ENCODE measurements at places on chromosomes 3 and 15.

- no peak for DNase-seq
Observed at GRCh38 chr3:27800261-27800660, 78.1 kb upstream of the EOMES start.

DNA sequence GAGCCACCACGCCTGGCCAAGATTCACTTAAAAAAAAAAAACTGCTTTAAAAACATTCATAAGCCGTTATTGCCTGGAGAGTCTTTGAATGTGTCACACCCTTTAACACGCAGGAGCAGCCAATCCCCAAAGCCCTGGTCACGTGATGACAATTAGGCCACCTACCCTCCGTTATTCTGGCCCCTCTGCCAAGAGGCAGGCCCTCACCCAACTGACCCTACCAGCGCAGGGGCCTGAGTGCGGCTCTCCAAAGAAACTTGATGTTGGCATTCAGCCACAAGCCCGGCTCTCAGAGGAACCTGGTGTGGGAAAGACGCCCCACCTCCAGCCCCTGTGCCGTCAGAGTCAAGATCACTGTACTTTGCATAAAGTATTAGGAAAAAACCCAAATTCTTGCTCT, 11.6 kb upstream of the MUC4 start:
- no peak for DNase-seq

DNA sequence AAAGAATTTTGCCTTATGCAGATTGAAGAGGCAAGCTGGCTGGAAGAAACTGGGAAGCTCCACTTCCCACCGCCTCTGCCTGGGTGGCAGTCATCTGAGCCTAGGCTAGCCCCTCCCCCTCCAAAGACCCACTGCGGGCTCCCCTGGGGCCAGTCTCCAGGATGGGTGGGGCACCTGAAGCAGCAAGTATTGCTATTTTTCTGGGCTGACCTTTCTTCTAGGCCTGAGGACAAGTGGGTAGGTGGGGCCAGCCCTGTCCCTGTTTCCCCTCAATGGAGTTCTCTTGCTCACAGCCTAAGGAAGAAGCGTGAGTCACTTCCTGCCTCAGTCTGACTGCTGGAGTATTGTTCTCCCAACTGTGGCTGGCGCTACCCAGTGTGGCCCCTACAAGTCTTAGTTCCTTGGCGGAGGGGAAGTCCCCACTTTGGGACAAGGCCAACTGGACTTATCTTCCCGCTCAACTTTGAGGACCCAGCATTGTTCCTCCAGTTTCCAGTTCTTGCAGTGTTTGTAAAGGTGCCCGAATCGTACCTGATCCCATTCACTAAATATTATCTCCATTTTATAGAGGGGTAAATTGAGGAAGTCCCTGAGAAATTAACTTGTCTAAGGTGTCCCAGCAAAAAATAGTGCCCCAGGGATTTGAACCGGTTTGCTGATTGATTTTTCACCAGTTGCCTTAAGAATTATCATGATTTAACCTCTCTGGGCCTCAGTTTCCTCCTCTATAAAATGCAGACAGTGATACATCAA, 1.4 kb downstream of the FURIN start:
- no peak for DNase-seq

DNA sequence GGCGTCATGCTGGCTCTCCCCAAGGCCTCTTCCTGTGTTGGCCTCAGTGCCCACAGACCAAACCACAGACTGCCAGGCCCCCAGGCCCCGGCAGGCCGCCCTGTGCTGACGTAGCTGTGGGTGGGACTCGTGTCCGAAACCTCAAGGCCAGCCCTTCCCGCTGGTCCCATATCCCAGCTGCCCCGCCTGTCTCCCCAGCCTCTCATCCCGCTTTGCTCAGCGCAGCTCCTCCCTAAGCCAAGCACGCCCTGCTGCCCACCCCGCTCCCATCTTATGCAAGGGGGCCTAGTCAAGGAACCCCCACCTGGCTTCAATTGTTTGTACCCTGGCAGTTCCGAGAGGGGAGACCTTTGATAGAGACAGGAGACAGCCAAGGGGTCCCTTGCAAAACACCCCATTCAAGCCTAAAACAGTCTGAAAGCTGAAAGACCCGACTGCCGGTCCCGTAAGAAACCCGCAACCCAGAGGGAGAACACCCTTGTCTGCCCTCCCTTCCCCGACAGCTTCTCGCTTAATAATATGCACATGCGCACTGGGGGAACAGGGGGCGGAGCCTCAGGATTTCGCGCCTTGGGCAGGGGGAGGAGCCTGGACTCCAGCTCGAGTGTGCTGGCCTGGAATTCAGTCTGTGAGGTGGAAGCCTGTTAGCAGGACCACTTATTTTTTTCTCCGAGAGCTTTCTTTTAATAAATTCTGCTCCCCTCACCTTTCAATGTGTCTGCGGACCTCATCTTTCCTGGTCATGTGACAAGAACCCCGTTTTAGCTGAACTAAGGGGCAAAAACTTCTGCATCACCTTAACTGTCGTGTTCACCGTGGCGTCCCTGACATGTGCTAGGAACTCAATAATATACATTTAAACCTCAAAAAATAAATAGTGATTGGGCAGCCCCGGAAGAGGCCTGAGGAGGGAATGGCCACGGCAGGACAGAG, 17.2 kb downstream of the TNFAIP8L3 start:
- peak; percentile 17 for DNase-seq

DNA sequence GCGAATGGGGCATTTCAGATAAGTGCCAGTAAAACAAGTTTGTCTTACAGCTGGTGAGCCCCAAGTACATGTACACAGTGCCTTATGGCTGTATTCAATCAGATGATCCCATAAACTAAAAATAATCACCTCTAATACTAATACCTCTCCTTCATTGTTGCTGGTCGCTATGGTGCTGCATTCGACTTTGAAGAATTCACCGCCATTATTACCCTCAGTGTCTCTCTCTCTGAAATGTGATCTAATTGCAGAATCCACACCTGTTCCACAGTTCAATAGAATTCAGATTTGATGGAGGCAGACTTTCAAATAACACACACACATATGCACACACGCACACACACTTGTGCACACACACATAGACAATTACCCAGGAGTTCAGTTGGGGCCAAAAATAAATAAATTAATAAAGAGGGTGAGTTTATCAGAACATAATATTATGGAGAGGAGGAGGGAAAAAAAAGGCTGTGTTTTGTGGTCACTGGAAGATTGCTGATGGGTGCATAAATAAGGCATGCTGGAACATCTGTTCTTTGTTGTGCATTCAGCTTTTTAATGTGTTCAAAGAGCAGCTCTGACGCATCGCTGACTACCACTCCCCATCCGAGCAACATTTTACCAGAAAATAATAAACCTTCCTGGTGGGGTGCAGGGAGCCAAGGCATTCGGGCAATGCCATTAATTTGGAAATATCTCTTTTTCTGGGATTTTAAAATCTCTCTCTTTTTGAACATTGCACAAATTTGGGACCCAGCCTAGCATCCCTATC, 235.7 kb downstream of the SATB1 start:
- no peak for DNase-seq

GRCh38 chr15:74954515-74954914, 2.1 kb downstream of the RPP25 start:
- DNase-seq, result no peak

- no peak for DNase-seq
Observed at GRCh38 chr3:128060473-128061381, 8.5 kb downstream of the SEC61A1 start.

DNA sequence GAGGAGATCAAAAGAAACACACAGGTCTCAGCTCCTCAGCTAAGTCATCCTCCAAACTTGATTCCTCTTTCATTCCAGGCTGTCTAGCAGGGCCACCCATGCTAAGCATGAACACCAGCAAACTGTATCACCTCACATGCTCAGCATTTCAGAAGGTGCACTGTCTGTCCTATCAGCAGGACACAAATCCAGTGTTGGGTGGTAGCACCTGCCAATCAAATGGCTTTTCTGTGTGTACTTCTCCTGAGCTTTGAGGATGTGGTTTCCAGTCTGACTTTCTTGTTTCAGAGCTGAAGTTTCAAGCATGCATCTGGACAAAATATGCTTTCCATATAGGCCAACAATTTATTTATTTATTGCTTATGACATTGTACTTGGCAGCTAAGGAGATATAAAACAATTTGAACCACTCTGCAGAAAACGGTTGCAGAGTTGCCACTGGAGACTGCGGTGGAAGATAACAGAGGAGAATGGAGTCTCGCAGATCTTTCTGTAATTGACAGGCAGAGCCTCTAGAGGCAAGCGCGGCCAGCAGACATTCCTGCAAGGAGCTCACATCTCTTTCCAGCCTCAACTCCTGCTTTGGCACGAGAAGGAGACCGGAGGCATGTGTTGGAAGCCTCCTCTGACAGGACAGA, 167.1 kb upstream of the WNT5A start:
- DNase-seq, result no peak

- no peak for DNase-seq
Observed at GRCh38 chr3:29850641-29851040, 569.8 kb downstream of the RBMS3 start.

DNA sequence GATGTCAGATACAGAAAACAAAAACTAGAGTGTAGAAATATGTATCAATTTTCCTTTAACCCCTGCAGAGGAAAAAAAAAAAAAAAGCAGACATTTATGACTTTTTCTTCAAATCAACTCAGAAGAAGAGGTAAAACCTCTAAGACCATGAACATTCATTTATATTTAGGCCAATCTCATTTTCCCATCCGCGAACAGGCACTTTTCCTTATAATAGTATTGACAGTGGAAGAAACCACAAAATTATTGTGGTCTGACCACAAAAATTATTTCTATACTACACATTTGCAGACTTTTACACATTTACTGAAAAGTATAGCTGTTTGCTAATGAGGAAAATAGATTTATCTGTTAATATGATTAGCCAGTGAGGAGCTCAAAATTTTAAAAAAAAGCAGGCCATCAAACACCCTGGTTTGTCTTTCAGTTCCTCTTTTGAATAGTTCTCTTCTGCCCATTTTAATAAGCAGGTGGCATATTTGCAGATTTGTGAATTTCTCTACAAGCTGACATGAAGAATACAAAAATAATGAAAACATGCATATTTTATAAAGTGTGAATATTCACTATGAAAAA, 5.7 kb downstream of the OSBPL11 start:
- DNase-seq, result no peak

DNA sequence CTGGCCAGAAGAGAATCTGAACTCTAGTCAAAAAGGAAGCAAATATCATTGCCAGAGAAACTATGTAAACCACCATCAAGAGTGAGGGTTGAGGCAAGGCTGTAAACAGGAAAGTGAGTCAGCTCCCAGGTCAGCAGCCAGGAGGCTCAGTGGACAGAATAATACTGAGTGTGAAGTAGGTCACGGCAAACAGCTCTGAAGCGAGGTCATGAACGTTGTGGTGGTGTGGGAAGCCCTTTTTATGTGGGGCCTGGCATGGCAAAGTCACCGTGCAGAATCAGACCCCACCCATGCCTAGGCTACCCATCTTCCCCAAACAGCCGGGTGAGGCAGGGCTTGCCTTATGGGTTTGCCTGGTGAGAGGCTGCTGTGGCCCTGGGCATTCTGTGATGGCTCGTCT, 43.9 kb downstream of the THBS1 start:
- DNase-seq, result no peak

GRCh38 chr3:129684270-129684669, 77.8 kb upstream of the PLXND1 start:
- DNase-seq, result no peak
